ENCODE measurements at places on chromosomes 4 and X.
A peak's percentile ranks its signal among the peaks of the same experiment; 100 is the strongest.

- no peak for DNase-seq
Measured at GRCh38 chrX:50770702-50771101, 43.3 kb downstream of the SHROOM4 start.

DNA sequence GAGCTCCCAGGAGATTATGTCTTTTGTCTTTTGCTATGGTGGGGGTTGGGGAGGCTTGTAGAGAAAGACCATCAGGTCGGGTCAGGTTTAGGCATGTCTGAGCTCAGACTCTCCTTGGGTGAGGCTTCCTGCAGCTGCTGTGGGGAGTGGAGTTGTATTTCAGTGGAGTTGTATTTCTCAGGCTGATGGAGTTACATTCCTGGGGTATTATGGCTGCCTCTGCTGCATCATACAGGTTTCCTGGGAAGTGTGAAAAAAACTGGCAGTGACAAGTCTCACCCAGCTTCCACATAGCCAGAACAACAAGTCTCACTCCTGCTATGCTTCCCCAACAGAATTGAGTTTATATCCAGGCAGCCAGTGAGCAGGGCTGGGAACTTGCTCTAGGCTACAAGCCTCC, 119.3 kb downstream of the VSIG4 start:
- DNase-seq, result no peak

GRCh38 chrX:10897768-10898167, 213.4 kb upstream of the HCCS start:
- no peak for DNase-seq

GRCh38 chrX:26597981-26598380, 382.0 kb downstream of the MAGEB5 start:
- DNase-seq, result no peak

GRCh38 chrX:52425775-52426174, 57.0 kb downstream of the XAGE2 start:
- DNase-seq, result no peak

GRCh38 chrX:23235051-23235450, 99.6 kb upstream of the PTCHD1 start:
- no peak for DNase-seq

GRCh38 chrX:154002215-154002719, 17.4 kb downstream of the IRAK1 start:
- DNase-seq, result no peak

DNA sequence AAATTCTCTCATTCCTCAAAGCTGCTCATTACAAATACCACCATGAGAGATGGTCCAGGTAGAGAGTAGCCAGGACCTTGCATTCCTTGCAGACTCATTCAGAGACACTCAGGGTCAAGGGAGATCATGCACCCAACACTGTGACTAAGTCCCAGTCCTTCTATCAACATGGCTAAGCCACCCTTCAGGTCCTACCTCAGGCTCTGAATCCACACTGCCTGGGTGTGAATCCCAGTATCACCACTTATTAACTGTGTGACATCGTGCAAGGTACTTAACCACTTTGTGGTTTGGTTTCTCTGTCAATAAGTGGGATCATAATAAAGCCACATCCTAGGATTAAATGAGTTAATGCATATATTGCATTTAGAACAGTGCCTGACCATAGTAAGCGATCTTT, 124.1 kb upstream of the NEIL3 start:
- DNase-seq, result no peak

GRCh38 chr4:5724377-5724776, 13.4 kb downstream of the EVC start:
- DNase-seq, result no peak

DNA sequence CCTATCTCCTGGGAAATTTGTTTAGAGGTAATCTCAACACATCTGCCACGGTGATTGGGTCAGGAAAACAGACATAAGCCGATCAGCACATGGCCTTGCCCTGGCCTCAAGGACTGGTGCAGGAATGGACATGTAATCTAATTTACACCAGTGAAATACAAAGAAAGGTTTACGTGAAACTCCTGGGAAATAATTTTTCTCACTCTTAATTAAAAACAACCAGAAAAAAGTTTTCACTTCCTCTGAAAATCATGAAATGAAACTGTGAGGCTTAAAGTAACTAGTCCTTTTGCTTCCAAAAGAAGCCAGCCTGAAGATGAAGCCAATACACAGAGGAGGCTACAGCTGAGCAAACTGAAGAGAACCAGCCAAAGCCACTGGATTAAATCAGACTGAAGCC, 154.1 kb upstream of the FAM241A start:
- DNase-seq, result no peak

DNA sequence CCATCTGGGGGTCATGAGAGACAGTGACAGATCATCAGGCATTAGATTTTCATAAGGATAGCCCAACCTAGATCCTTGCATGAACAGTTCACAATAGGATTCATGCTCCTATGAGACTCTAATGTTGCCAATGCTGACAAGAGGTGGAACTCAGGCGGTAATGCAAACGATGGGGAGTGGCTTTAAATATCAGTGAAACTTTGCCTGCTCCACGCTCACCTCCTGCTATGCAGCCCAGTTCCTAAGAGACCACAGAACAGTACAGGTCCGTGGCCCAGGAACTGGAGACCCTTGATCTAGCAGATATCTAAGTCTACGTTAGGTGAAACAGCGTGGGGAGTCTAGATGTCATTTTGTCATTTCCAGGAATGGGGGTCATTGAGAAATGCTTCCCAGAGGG, 165.7 kb downstream of the OR13H1 start:
- DNase-seq, result no peak

DNA sequence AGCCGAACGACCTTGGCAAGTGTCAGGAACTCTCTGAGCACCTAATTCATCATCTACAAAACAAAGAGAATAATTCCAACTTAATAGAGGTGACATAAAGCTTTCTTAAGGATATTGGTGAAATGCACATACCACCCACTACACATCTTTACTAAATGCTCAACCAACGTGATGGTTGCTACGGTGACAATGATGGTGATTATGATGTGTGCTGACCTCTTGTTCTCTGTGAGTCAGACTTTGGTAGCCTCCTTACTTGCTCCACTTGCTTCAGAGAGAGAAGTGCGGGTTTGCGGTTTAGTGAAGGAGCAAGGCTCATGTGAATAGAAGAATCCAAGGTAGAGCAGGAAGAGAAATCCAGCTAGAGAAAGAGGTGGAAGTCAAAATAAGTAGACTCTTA, 52.8 kb upstream of the CLNK start:
- no peak for DNase-seq

- no peak for DNase-seq
Measured at GRCh38 chr4:148497258-148497657, 55.0 kb upstream of the NR3C2 start.

DNA sequence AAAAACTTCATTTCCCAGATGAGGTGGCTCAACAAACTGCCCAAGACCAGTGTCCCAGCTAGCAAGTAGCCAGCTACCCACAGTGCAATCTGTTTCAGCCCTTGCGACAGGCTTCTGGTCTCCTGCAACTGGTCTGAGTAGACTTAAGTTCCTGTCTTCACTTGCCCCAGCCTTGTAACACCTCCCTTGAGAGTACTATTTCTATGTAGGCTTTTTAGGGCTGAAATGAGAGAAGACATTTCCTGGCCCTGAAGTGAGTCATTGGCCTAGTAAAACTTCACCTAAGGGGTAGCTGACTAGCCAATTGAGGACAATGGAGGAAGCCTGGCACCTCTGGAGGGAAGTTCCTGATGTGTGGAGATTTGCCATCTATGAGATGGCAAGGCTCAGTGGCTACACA, 80.1 kb upstream of the STIM2 start:
- DNase-seq, result no peak

GRCh38 chrX:30468471-30468870, 109.1 kb downstream of the TASL start:
- DNase-seq, result no peak

GRCh38 chrX:24264383-24264782, 49.5 kb downstream of the SUPT20HL2 start:
- DNase-seq, result no peak

DNA sequence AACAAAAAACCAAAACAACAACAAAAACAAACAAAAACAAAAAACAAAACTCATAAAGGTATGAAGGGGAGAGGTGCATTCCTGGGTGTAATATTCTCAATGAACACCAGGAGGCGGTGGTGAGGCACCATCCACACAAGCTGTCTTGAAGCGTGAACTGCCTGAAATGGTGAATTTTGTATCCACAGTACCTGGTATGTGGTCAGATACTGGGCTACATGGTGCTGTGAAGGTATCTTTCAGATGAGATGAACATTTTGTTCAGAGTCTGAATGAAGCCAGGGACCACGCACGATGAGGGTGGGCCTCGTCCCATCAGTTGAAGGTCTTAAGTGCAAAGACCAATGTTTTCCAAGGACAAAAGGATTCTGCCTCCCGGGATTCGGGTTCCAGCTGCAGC, 58.5 kb downstream of the ASMT start:
- DNase-seq, result no peak

DNA sequence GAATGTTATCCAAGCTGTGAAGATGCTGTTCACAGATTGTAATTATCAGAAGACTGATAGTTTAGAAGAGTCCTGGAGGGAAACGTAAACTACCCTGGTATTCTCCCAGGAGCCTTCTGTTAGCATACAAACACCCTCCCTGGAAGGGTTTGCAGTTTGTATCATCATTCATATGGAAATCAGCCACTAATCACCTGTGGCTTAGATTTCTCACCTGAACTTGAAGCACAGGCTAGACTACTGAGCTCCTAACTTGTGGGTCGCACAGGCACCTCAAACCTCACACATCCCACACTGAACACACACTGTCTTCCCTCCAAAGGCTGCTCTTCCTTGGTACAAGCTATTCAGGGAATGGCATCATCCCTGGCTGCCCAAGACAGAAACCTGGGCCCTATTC, 30.7 kb downstream of the SHISA3 start:
- no peak for DNase-seq

- no peak for DNase-seq
Measured at GRCh38 chrX:155767876-155768769, 113.0 kb upstream of the VAMP7 start.

DNA sequence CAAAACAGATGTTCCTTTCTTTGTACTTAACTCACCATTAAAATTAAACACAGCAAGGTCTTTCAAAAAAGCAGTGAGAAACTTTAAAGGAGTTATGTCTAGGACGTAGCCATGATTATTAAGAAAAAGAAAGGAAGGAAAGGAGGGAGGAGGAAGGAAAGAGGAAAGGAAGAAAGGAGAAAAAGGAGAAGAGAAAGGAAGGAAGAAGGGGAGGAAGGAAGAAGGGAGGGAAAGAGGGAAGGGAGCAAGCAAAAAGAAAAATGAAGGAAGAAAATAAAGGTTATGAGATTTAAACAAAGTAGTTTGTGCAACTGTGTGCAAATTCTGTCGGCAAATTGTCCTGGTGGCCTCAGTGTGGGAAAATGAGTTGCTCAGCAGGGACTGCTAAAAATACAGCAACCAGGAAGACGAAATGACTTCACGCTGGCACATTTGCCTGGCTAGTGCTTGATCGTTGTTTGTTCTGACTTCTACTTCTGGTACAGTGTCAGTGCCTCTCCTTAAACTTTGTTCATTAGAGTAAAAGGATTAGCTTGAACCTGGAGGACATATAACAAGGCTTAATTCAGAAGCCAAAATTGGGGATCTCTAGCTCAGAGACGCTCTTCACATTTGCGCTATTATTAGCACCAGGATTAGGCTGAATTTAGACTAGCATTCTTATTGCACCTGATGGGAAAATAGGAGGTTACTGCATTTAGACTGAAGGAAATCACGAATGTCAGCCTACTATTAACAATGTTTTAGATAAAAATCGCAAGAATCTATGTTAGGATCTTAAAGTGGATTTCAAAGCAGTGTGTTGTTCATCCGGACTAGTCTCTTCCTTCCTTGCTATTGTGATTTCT, 81.2 kb downstream of the DCK start:
- DNase-seq, result no peak

DNA sequence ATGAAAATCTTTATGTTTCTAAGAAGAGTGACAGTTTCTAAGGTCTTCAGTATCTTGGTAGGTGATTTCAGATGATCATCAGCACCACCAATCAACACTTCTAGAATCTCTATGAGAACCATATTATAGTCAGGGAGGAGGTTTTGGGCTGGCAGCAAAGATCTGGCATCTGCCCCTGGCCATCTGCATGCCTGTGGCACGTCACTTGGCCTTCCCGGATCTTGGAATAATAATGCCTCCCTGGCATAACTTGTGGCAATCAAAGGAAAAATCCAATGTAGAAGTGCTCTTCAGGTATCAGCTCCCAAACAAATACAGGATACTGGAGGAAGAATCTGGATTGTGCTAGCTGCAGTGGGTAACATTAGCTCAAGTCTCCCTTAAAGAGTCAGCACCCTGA, 57.3 kb downstream of the RASL11B start:
- DNase-seq, result no peak

GRCh38 chr4:119040694-119041185, 94.9 kb upstream of the MYOZ2 start:
- no peak for DNase-seq

DNA sequence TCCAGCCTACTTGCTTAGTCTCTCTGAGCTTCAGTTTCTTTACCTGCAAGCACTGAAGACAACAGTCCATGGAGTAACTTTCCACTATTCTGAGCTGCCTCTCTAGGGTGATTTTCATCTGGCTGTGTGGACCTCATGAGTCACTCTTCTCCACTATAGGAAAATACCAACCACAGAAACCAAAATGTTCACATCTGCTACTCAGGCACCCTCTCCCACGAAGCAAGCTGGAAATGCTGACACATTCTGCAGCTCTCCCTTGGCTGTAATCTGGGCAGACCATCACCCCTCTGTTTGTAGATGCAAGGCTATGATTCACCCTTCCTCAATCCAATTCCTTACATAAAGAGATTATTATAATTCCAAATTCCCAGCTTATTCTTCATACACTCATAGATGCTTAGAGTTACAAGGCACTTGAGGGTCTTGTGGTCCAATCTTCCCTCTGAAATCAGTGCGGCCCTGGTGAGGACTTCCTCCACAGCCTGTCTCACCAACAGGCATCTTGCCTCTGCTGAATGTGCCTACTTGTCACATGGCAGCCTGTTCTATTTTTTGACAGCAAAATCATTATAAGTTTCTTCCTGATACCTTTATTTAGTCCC, 97.0 kb upstream of the LNX1 start:
- DNase-seq, result peak; percentile 2

DNA sequence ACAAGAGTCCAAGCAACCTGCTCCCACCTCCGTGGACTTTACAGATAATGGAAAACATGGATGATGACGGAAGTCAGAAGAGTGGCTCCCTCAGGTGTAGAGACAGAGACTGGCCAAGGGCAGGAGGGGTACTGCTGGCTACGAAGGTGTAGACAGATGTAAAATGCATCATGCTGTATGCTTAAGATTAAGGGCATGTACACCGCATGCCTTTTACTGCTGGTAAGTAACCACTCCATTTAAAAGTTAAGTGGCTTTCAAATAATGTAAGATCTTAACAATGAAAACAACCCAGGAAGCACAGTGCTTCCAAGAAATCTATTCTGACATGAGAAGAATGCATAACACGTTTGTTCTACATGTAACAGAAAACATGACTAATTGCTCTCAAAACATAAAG, 76.9 kb upstream of the FAM9B start:
- no peak for DNase-seq

DNA sequence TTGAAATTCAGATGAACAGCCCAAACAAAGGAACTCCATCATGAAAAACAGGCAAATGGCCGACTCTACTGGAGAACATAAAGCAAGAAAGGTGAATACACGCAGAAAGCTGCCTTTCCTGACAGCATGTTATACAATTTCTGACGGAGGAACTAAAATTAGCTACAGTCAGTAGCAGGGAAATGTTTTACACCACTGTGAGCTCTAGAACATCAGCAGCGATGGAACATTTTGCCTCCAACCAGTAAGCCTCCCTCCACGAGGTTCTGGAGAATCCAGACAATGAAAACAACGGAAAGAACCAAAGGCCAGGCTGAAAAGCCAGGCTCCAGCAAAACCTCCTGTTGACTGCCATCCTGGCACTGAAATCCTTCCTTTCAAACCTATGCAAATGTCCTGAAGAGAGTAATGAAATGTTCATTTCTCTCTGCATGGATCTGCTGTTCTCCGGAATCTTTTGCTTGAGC, 78.9 kb downstream of the IRF2 start:
- no peak for DNase-seq

Data from stimulated activated CD4-positive, alpha-beta T cell treated with anti-CD3 and anti-CD28 coated beads, TNF-alpha, amount 100 ng/mL, for 24 hours (primary cell).